Sigmoid colon (tissue), 7 donors: ENCODE measurements at places on chromosomes 11 and 22. TPM values are rescaled to one million over a fixed set of nuclear protein-coding genes. Genes with fewer than 3 reads are reported as not detected.
A peak's percentile ranks its signal among the peaks of the same experiment; 100 is the strongest.

Gene ANO1
- total RNA-seq, result 21.1 TPM

Gene BIK
- not detected for total RNA-seq

Gene MICALL1
- total RNA-seq, result 23.9 TPM

- H3K4me3 ChIP-seq, result no peak overlapping the region
- no peaks in the 10 kb centered on the region for H3K27me3 ChIP-seq
- H3K27ac ChIP-seq, result no peak overlapping the region
- no peaks in the 10 kb centered on the region for H3K4me1 ChIP-seq
- DNase-seq, result no peak
Measured at GRCh38 chr22:33167998-33168790, 110.0 kb upstream of the SYN3 start.

Gene TRIM29
- 6.9 TPM for total RNA-seq

GRCh38 chr22:46047226-46047625 lies 70.3 kb upstream of the WNT7B start:
- no peaks in the 10 kb centered on the region for H3K36me3 ChIP-seq
- H3K27ac ChIP-seq, result peak overlapping the region; percentile 100
- DNase-seq, result peak; percentile 58
- H3K27me3 ChIP-seq, result no peaks in the 10 kb centered on the region
- no peak overlapping the region for H3K4me3 ChIP-seq

Gene TTC28
- 102 TPM for total RNA-seq

DNA sequence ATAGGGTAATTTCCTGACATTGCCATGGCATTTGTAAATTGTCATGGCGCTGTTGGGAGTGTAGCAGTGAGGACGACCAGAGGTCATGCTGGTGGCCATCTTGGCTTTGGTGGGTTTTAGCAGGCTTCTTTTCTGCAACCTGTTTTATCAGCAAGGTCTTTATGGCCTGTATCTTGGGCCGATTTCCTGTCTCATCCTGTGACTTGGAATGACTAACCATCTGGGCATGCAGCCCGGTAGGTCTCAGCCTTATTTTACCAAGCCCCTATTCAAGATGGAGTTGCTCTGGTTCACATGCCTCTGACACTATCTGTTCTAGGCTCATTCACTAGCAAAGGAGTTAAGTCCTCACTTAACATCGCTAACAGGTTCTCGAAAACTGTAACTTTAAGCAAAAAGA lies 1374.2 kb downstream of the FAM181B start:
- no peaks in the 10 kb centered on the region for H3K27me3 ChIP-seq
- H3K27ac ChIP-seq, result no peak overlapping the region
- DNase-seq, result no peak
- no peaks in the 10 kb centered on the region for H3K4me1 ChIP-seq
- H3K4me3 ChIP-seq, result no peak overlapping the region

Gene GAB4
- not detected for total RNA-seq

Gene C11orf86
- total RNA-seq, result not detected

DNA sequence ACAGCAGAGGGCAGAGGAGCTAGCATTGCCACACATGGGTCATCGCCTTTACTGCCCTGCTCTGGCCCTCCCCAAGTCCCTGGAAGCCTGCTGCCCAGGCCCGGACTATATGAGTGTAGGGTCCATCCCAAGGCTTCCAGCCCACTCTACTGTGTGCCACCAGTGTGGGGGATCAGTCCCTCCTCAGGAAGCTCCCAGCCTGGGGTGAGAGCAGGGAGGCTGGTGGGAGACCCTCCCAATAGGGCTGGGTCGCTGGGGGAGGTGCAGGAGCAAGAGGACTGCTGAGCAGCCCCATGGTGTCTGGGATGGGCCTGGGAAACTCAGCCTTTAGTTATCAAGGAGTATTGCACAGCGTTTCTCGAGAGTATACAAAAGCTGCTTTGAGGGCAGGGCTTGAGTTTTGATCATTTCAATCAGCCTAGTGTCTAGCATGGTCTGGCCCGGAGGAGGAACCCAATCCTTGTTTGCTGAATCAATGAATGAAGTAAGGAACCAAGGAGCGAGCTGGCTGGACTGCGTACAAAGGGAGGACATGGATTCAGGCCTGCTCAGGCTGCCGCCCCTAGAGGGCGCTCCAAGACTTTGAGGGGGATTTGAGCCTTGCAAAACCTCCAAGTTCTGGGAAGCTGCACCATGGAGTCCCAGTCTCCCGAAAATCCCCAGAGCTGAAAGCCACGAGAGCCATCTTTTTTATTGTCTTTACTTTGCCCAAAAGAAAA lies 89.0 kb upstream of the PARVA start:
- peak; percentile 94 for DNase-seq
- peaks cover 37% of the 10 kb centered on the region for H3K4me1 ChIP-seq
- no peak overlapping the region for H3K4me3 ChIP-seq

Gene MEN1
- 12.7 TPM for total RNA-seq
